Activated naive CD4-positive, alpha-beta T cell (primary cell): ENCODE measurements at places on chromosomes 11 and 22.

DNA sequence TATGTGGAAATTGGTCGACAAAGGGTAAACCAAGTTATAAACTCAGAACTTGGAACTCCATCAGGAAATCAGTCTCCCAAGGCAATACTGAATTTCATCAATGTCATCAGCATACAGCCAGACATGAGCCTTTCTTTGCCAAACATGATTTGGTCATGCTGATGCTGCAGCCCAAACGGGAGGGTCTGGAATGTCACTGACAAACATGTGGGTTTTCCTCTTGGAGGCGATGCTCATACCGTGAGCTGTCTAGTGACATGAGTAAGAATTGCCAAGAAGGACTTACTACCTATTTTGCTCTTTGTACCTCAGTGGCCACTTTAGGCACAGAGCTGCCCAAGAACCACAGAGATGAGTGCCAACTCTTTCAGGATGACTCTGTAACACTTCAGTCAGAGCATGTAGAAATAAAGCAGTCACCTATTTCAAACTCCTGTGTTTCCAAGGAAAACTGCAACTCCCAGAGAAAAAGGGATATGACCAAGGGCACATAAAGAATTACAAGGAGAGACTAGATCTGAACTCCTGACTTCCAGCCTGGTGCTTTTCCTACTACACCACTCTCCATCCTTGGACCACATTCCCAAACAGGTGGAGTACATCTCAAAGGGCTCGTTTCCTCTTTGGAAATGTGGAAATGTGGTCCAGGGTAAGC is 24.3 kb upstream of the MRGPRX2 start:
- no peak for DNase-seq

GRCh38 chr11:114785820-114786219 is 107.5 kb downstream of the NXPE2 start:
- no peak for DNase-seq

GRCh38 chr11:112213753-112214152 is 12.5 kb upstream of the PTS start:
- no peak for DNase-seq

DNA sequence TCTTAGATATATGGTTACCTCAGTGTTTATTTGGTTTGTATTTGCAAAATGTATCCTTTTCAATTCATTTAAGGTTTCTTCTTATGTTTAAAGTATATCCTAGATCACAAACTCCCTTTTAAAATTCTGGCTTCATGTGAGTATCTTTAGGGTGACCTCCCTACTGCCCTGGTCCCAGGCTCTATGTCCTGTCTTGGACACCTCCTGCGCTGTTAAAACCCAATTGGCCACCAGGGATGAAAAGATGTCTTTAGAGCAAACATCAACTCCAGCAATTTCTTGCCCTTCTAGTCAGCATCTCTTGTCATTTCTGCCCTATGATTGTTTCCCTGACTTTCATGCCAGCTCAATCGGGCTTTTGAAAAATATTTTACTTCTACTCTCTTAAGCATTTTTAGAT is 28.8 kb upstream of the SYT13 start:
- no peak for DNase-seq

DNA sequence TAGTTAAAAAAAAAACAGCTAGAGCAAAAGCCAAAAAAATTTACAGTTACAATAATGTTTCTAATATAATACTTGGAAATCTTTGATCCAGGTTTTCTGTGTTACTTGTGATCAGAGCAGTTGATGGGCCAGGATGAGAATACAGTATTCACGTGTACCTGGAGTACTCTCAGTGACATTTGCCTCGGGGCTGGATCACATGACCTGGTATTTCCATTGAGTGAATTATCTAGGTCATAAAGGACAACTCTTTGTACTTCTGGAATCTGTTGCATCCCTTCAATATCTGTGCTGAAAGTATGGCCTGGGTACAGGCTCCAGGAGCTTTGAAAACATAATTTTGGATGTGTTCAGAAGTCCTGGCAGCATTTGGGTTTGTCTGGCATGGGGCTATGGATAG is 93.5 kb downstream of the GRAMD1B start:
- no peak for DNase-seq

DNA sequence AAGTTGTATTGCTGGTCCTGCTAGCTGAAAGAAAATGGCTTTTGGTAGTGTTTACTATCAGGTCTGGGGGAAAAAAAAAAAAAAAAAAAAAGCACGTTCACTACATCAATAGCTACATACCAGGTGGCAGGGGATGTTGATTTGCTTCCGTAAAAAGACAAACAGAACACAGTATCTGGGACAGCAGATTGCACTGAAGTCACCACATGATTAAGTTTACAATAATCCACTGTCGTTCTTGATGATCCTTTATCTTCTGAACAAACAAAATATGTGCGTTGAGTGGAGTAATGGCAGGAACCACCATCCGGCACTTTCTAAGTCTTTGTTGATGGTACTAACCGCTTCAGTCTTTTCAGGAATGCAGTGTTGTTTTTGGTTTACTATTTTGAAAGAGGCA is 48.7 kb downstream of the DDX6 start:
- no peak for DNase-seq

GRCh38 chr22:41780746-41781505 is 19.6 kb upstream of the CCDC134 start:
- DNase-seq, result peak; percentile 83

- no peak for DNase-seq
These were observed 19.1 kb upstream of the OOSP1 start for GRCh38 chr11:59918987-59919589.

DNA sequence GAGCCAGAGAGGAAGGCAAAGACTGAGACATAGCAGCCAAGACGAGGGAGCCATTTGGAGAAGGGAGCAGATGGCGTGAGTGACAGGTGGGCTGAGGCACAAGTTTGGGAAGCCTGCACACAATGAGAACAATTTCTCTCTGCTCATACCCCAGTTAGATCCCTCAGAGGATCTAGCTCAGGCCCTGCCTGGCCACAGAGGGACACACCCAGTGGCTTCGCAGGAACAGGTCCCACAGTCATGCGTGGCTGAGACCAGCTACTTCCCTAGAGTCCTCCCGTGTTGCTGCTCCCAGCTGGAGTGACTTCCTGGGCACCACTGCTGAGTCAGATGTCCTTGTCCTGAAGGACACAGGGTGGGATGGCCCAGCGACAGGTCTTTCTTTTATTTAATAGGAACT is 33.4 kb upstream of the LYVE1 start:
- DNase-seq, result no peak

- no peak for DNase-seq
These were observed 232.8 kb upstream of the UBASH3B start for GRCh38 chr11:122422682-122423081.

DNA sequence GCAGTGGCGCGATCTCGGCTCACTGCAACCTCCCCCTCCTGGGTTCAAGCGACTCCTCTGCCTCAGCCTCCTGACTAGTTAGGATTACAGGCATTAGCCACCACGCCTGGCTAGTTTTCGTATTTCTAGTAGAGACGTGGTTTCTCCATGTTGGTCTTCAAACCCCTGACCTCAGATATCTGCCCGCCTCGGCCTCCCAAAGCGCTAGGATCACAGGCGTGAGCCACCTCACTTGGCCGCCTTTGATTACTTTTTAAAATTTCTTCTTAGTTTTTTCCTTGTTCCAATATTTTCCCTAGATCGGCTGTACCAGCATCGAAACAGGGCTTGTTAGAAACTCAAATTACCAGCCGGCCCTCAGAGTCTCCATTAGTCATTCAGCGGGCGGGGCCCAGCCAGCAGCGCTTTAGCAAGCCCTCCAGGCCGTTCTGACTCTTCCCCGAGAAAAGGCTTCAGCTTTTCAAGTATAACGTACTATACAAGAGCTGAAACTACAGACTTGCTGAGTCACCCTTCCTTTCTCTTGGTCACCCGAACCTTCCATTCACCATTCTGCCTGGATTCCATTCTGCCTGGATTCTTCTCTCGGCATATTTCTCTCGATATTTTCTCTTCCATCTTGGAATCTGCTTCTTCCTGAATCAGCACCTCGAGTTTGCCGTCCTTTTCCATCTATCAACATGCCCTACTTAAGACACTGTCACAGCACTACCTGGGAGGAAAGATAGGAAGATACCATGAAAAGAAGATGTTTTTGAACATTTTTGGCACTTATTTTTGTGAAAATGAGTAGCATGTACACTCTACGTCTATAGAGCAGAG is 6.7 kb upstream of the CAPRIN1 start:
- no peak for DNase-seq

- DNase-seq, result no peak
These were observed 653 bp downstream of the GRK3 start for GRCh38 chr22:25564979-25565677.

DNA sequence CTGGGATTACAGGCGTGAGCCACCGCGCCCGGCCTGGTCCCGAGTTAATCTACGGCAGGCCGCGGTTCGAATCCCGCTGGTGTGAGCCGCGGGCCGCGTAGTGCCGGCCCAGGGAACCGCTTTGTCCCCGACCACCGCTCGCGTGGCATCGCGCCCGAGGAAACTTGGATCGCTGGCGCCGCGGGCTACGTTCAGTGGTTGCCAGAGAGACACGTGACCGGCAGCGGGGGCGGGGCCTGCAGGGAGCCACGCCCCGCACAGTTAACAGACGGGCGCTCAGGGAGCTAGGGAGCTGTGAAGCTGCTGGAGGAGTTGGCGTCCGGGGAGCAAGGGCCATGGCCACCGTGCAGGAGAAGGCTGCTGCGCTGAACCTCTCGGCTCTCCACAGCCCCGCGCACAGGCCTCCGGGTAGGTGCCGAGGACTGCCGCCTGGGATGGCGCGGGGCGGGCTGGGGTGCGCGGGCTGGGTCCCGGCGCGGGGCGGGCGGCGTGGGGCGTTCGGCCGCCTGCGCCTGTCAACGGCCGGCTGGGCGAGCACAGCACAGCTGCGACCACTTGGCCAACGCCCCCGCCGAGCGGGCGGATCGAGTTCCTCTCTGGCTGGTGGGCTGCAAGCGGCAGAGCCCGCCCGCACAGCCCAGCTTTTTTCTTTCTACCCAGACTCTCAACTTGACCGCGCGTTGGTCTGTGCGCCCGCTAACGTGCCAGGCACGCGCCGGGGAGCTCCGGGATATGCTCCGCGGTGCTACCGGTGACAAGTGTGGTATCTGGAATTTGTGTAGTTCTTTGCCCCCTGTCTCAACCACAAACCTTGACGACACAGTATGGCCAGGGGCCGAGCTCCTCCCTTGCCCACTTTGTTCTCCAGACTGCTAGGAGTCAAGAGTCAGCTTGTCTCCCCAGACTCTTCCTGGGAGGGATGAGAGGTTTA is at the start of gene DEPDC7:
Gene DEPDC7, plus strand, starts transcription at position 258 of the 931 bp plus-strand sequence. Its CDS starts 78 bp downstream, at position 336.
- DNase-seq, result peak; percentile 19

- no peak for DNase-seq
These were observed 11.6 kb downstream of the DEPDC7 start for GRCh38 chr11:33027233-33027632.

GRCh38 chr11:75945947-75946346 is 130.9 kb downstream of the UVRAG start:
- DNase-seq, result no peak

DNA sequence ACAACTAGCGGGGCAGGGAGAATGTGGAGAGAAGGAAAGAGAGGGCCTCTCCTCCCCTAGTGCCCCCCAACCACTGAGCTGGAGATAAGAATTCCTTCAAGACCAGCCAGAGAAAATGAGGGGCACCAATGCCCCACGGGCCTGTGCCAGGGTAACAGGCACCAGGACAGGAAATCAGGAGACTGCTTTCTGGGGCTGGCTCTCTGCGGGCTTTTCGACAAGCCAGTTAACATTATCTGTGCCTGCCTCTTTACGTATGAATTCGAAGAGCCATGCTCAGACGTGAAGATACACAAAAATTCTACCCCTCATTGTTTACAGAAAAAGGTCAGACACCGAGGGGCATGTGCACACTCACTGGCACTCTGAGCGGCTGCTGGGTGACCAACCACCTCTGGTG is 52.1 kb downstream of the MYH9 start:
- no peak for DNase-seq

DNA sequence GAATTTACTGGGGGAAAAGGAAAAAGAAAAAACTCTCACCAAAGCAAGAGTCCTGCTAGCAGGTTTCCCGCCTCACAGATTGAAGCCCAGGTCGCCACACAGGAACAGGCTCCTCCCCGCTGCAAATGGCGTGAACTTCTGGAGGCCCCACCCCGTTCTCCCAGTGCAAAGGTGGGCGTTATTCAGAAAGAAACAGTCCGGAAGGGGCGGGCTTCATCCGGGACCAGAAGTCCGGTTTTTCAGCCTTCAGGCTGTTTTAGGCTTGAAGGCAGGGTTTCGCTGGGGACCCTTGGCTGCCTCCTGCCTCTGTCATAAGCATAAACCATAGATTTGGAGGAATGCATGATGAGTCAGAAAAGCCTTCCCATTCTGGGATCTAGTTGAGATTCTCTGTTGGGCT is 148.3 kb upstream of the POU2AF2 start:
- no peak for DNase-seq

DNA sequence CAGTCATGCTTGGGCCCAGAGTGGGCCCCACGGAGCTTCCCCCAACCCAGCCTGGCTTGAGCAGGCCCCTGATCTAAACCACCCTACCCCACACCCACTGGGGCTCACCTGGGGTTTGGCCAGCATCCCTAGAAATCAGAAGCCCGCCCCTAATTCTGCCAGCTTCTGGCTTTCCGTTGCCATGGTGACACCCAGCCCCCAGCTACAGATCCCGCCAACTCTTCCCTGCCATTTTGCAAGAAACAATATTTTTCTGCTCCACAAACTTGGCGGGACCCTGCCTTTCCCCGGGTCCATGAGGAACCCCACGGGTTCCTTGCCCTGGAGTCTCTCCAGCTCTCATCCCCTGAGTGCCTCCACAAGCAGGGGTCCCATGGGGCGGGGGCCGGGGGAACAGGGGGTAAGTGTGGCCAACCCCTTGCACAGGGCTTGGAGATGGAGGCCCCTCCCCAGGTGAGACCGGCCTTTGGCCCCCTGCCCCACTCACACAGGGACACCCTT is 90.0 kb downstream of the CDKN1C start:
- DNase-seq, result no peak

GRCh38 chr22:40498420-40499208 is 128.2 kb downstream of the SGSM3 start:
- no peak for DNase-seq

DNA sequence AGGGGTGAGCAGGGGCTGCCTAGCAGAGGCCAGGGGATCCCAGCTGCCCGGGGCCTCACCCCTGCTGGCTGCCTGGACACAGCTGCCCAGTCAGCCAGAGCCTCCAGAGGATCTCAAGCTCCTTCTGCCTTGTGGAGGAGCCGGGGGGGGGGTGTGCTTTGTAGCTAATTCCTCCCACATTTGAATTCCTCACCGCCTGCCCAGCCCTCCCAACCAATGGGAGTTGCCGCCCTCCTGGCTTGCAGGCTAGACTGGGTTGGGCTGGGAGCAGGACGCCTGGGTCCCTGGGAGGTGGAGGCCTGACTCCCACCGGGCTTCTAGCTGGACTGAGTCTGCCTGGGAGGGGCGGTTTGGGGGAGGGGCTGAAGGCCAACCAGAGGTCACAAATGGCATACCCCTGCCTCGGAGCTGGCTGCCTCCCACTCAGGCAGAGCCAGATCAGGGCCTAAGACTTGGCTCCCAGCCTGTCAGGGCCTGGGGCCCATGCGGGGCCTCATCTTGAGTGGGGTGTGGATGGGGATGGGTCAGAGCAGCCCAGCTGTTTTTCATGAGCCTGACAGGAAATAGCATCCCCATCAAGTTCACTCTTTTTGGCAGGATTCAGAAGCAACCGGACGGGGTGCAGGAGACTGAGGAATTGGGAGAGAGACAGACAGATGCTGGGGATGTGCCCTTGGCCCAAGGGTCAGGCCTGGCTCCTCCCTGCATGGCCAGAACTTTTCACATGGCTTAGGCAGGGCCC is 29.2 kb upstream of the PDE2A start:
- no peak for DNase-seq

GRCh38 chr11:26045082-26045481 is 286.8 kb upstream of the ANO3 start:
- no peak for DNase-seq

- DNase-seq, result peak; percentile 18
These were observed 12.4 kb upstream of the DSCAML1 start for GRCh38 chr11:117809236-117810055.

GRCh38 chr11:16096336-16096735 is 260.0 kb downstream of the SOX6 start:
- DNase-seq, result no peak
